ENCODE measurements at places on chromosomes 7 and 10. TPM values are rescaled to one million over a fixed set of nuclear protein-coding genes. Genes with fewer than 3 reads are reported as not detected.

Gene CALHM3
- total RNA-seq, result not detected

Gene HHEX
- 0.19 TPM for total RNA-seq

GRCh38 chr7:44368885-44369284 lies 43.5 kb upstream of the CAMK2B start:
- DNase-seq, result peak; percentile 41

- peak; percentile 46 for DNase-seq
Observed at GRCh38 chr10:5975641-5976473, 1.5 kb downstream of the IL15RA start.

DNA sequence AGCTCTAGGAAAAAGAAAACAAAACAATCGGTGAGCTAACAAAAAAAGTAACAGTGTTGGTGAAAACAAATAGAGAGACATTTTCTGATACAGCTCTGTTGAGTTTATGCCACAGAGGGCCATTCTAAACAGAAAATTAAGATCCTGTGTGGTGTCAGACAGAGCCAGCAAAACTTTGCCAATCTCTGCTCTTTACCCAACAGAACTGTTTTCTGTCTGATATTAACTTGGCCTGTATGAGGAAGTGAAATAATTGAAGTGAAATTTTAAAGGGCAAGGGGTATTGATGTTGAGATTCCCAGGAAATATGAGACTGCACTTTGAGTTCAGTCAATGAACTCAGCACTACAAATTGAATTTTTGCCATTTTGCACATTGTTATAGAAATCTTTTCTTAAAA lies 101.0 kb downstream of the AOAH start:
- no peak for DNase-seq

- no peak for DNase-seq
Observed at GRCh38 chr7:146606628-146607027, 490.0 kb downstream of the CNTNAP2 start.

- peak; percentile 69 for DNase-seq
Observed at GRCh38 chr10:18010050-18010449, 58.3 kb downstream of the SLC39A12 start.

GRCh38 chr10:76899490-76899889 lies 738.1 kb downstream of the KCNMA1 start:
- DNase-seq, result no peak
